ENCODE measurements at places on chromosomes 4 and X.

- no peak for DNase-seq
Observed at GRCh38 chrX:143800150-143800549, 79.6 kb upstream of the SPANXN2 start.

DNA sequence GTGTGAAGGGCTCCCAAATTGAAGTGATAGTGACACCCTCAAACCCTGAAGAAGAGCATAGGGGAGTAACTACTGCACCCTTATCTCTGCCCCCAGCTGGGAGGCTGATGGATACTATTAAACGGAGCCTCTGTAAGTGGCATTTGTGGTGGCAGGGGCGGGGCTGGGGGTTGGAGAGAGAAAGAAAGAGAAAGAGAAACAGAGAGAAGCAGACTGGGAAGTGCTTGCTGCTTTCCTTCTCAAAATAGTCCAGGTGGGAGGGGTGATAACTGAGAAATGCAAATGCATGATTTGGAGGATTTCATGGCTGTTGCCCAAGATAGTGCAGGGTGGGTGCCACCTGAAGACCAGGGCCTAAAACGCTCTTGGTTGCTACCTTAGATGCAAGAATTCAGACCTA lies 253.5 kb upstream of the GATB start:
- DNase-seq = no peak

DNA sequence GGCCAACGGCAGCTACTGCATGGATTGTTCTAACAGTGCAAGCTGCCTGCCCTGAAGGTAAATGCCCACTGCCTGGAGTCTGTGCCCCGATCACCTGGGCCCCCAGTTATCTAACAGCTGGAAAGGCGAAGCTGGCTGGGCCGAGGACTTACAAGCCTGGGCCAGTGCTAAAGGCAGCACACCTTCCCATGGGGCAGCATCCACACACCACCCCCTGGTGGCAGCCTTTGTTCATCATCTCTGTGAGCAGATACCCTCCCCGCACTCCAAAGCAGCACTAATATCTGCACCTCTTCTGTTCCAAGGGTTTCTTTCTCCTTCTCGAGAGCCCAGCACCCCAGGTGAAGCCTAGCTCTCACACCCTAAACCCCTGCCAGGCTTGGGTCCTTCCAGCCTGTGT lies 7.6 kb downstream of the SLC2A9 start:
- peak; percentile 81 for DNase-seq

DNA sequence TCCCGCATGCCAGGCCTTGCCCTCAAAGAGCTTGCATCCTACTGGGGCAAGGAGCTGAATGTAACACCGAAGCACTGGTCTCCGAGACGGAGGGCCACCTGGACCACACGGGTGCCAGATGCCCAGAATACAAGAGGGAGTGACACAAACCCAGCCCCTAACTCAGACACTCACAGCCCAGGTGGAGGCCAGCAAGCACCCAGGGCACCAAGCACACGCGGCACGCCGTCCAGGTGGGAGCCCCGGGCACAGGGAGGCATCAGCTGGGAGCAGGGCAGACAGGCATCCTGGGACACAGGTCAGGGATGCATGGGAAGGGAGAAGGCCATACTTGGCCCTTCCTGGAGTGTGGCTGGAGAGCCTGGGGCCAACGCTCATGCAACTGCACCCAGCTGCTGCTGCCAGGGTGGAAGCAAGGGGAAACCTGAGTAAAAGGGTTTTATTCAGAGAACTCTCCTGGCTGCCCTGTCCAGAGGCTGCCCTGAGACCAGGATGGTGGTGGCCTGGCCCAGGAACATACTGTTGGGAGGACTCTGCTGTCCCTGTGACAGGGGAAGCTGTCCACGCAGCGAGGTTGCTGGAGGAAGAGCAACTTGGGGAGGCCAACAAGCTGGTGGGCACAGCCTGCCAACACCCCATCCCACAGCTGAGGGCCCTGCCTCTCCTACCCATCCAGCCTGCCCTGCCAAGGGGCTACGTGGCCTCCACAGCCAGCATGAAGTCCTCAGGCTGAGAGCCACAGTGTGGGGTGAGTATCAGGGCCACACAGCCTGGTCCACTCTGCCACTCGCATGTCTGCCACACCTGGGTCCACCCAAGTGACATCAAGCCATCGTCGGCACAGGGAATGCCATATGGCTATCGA lies 22.2 kb upstream of the PPP2R2C start:
- DNase-seq = no peak

DNA sequence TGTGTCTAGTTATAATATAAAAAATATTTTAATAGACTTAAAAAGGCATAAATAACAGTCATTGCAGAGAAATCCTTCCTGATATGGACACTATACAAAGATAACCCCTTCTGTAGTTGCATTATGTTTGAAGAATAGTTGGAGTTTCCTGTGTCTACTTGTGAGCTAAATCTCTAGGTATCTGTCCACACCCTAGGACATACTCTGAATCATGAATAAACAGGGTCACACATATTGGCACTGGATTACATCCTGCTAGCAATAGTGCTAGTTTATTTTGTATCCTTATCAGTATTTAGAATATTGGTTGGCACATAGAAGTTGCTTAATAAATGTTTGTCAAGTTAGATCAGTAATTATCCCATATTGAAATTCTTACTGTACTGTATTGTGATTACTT lies 173.9 kb downstream of the GRXCR1 start:
- no peak for DNase-seq

Measured in WERI-Rb-1 (cell line).